Sciatic nerve (tissue), 2 donors: ENCODE measurements at places on chromosomes 12 and 14.
A peak's percentile ranks its signal among the peaks of the same experiment; 100 is the strongest.

DNA sequence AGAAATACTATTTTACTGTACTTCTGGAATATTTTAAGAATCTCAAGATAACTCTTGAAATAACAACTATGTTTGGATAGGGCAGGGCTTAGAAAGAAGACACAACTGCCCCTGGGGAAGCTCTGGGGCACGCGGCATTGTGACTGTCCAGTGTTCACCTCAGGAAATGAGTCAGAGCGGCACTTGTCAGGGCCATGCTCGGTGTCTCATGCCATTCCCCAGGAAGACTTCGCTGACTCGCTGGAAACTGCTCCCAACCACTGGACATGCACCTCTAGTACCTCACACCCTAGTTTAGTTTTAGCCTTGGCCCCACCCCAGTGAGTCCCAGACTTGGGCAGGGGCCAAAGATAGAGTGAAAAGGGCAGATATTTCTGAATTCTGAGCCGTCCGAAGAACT is 192.0 kb downstream of the TTC7B start:
- peak; percentile 66 for DNase-seq

GRCh38 chr12:12086973-12087692 is 16.4 kb downstream of the BCL2L14 start:
- DNase-seq = no peak

DNA sequence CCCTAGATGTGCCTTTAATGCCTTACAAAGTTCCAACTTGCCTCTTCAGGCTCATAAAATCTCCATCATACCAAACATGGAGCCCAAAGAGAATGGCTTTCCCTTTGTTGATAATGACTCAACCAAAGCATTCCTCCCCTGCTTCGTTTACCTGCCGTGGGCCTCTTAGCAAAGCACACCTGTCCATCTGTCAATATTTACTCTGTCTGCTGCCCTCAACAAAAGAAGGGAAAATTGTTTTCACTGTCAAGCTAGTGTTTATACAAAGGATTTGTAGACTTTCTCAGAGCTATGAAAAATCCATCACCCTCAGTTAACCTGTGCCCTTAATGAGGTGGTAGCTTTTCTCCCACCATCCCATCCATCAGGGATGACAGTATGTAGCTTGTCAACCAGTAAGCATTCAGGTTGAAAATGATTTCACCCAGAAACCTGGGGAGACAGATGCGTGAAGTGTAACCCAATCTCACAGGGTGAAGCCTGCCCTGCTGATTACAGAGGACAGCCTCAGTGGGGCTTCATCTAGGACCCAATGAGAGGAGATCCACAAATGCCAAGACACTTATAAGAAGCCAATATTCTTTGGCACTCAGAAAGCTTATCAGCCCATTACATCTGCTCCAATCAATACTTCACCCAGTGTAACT is 278.1 kb downstream of the NUAK1 start:
- DNase-seq = no peak

- no peak for DNase-seq
Observed at GRCh38 chr12:111841236-111841749, 735 bp upstream of the MAPKAPK5 start.

DNA sequence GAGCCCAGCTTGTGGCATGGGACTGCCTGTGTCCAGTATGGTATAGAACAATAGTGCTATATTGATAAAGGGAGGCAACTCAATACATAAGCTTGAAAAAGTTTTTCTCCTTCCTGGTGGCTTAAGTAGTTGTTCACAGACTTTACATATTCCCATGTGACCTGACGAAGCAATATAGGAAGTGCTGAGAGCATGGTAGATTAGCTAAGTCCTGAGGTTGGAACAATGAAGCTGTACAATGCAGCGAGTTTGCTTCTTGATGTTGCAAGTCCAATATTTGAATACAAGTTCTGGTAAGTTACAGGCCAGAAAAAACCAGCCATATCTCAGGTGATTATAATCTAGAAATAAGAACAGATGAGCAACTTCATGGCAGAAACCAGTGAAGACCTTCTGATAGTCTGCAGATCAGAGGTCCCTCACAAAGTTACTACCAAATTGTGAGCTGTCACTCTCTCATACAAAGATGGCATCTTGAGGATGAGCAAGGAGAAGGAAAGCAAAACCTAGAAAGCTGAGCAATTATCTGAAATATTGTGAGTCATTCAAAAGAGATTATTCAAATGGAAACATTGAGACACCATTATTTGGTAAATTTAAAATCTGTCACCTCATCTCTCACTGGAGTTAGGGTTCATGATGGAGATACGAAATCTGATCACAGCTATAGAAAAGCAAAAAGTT is 72.9 kb upstream of the BTG1 start:
- DNase-seq = no peak

DNA sequence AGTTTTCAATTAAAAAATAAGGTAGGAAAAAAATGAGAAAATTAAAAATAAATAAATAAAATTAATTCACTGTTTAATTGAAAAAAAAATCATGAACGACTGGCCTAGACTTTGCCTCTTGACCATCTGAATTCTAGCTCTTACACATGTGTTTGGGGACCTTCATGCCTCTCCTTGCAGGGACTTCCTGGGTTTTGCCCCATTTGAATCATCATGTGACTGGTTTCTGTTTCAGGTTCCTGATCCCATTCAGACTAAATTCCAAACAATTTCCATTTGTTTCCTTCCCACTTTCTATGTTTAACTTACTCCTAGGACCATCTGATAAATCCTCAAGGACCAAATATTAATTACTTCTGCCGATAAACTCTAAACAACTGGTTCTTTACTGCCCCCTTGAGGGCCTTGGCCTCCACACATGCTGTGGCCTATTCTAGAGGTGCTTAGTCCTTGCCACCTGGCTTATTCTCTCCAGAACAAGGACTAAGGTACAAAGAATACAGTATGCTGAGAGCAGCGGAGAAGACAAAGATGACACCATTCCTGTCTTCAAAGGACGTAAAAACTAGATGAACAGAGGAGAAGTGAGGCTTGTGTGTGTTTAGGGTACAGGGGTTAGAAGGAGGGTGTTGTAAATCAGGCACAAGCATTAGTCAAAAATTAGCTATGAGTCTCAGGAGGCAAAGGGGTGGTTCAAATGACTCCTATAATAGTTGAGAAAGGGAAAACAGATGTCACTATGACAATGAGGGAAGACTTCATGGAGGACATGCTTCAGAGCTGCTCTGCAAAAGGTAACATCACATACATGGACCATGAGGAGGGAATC is 125.8 kb upstream of the AVPR1A start:
- no peak for DNase-seq
